Left colon (tissue), 2 donors: ENCODE measurements at places on chromosomes 5 and 9.

- DNase-seq = no peak
These were observed 68.5 kb downstream of the MCTP1 start for GRCh38 chr5:95216136-95216955.

DNA sequence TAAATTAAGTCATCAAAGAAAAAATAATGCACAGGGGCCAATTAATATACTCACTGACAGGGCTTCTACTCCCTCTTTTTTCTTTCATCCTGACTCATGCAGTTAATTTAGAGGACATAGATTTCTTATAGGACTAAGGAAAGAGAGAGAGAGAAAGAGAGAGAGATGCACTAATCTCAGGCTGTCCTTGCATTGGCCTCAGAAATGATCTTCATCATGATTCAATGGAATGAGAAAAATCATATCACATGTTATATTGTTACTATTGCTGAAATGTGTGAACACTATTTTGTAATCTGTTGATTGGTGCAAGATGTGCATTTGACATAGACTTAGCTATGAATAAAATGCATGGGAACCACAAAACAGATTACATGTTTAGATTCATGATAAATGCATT lies 608.3 kb upstream of the NUDT12 start:
- DNase-seq = no peak

- DNase-seq = no peak
These were observed 16.3 kb downstream of the TMC1 start for GRCh38 chr9:72537671-72538070.

- DNase-seq = peak; percentile 50
These were observed 22.0 kb upstream of the AK3 start for GRCh38 chr9:4762886-4763541.

GRCh38 chr9:117535434-117535833 lies 120.6 kb upstream of the ASTN2 start:
- no peak for DNase-seq

DNA sequence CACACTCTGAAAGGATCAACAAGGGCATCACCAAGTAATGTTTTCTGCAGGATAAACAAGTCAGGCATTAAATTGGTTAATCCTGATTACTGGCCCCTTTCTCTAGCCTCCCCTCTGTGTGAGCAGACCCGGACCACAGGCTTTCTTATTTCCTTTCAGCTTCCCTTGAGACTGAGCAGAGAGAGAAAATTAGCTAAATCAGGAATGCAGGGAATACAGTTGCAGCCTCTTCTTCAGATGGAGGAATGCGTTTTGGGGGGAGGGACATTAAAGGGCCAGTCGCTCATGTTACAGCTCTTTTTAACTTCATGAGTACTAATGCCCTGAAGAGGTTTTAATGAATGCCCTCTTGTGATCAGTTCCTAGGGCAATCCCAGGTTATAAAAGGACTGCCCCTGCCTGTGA lies 19.8 kb downstream of the PCDHAC2 start:
- no peak for DNase-seq
